ENCODE measurements at places on chromosomes 7 and 10.

DNA sequence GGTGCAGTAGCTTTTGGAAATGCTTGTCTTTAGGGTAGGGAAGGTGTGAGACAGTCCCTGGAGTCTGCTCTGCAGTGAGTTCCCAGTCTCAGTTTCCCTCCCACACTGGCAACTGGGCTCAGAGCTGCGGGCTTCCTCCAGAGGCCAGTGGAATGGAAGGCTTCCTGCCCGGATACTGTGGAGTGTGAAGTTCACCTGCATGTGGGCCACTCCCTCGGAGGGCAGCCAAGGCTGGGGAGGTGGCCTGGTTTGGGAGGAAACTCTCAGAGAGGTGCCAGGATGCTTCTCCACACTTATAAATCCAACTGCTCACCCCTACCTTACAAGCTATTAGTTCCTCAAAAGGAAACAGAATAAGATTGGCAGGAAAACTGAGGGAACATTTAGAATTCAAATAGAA is 18.1 kb upstream of the UBE2H start:
- H3K4me3 ChIP-seq = no peak overlapping the region
- H3K27ac ChIP-seq = peak overlapping the region; percentile 94
- H3K27me3 ChIP-seq = no peaks in the 10 kb centered on the region
- no peaks in the 10 kb centered on the region for H3K4me1 ChIP-seq

DNA sequence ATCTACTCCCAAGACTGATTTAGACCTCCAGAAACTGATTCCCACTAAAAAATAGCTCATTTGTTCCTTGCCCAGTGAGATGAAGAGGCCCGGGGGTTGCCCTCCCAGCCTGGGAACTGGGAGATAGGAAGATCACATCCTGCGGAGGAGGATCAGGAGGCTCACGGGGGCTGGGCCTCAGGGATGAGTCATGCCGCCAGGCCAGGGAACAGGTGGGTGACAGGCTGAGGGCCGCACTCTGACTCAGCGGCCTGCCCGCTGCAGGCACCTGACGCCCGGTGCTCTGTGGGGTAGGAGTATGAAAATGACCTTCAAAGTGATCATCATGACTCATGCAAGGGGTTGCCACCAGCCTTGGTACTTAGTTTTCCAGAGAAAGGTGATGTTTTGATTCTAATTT is 104.5 kb upstream of the ZPBP start:
- no peaks in the 10 kb centered on the region for H3K4me1 ChIP-seq
- no peaks in the 10 kb centered on the region for H3K36me3 ChIP-seq
- H3K4me3 ChIP-seq = no peak overlapping the region
- no peak overlapping the region for H3K27ac ChIP-seq
- DNase-seq = no peak
- H3K27me3 ChIP-seq = no peaks in the 10 kb centered on the region

- DNase-seq = no peak
- H3K4me1 ChIP-seq = peaks cover 36% of the 10 kb centered on the region
- no peak overlapping the region for H3K4me3 ChIP-seq
- no peaks in the 10 kb centered on the region for H3K27me3 ChIP-seq
These were observed 205.2 kb upstream of the SVIL start for GRCh38 chr10:29839826-29840515.

GRCh38 chr7:109402107-109402506 is 832.4 kb downstream of the DNAJB9 start:
- no peak for DNase-seq
- H3K27me3 ChIP-seq = no peaks in the 10 kb centered on the region
- no peaks in the 10 kb centered on the region for H3K36me3 ChIP-seq
- H3K4me1 ChIP-seq = no peaks in the 10 kb centered on the region

Data from SK-N-SH (cell line).